Stimulated activated CD4-positive, alpha-beta T cell treated with anti-CD3 and anti-CD28 coated beads, Interleukin-1b, Interleukin-23, amount 100 ng/mL, for 1 hour (primary cell): ENCODE measurements at places on chromosomes 3 and 15.

DNA sequence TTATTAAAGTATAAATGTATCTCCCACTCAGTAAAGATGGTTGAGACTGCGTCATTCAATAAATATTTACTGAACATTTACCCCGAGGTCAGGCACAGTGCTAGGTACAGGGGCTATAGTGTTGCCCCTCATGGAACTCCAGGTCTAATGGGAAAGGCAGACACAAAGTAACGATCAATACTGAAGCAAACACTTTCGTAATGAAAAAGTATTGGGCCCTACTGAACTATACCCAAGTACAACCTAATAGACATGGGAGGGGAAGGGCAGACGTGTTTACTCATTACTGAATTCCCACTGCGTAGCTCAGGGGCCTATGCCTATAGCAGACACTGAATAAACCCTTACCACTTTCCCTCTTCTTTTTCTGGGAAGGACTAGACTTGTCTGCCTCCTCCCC lies 56.9 kb downstream of the KLHL6 start:
- DNase-seq: no peak

DNA sequence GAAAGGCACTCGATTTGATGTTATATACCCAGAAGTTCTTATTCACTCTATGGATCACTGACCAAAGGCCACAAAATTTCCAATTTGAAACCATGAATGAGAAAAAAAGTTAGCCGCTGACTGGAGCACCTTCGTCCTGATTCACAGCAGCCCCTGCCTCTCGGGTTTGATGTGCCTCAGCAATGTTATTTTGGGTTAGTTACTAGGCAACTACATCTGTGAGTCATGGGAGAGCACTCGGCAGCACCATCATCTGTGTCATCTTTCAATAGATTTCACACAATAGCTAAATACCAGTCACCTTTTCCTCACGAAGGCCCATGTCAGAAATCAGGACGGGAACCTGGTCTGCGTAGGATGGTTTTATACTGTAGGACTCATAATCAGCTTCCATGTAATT lies 269.2 kb downstream of the ZBBX start:
- DNase-seq: no peak

DNA sequence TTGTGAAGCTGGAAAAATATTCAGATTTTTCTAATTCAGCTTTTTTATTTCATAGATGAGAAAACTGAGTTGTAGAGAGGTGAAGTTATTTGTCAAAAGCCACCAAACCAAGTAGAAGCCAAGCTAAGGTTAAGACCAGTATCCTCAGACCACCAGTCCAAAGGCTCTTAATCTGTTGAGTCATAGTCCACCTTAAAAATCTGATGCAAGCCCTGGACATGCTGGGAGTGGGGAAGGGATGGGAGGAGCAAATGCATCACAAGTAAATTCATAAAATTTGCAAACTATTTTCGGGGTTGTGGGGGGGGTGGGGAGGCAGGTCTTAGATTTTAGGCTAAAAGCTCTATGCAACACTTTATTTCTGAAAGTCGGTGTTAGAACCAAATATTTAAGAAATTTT lies 307.7 kb upstream of the SEMA6D start:
- no peak for DNase-seq

- no peak for DNase-seq
These were observed 122.0 kb upstream of the SLC7A14 start for GRCh38 chr3:170707899-170708298.

- no peak for DNase-seq
These were observed 143.1 kb downstream of the MYLK start for GRCh38 chr3:123741041-123741511.
